Effector memory CD8-positive, alpha-beta T cell (primary cell): ENCODE measurements at places on chromosomes 2 and 18.

DNA sequence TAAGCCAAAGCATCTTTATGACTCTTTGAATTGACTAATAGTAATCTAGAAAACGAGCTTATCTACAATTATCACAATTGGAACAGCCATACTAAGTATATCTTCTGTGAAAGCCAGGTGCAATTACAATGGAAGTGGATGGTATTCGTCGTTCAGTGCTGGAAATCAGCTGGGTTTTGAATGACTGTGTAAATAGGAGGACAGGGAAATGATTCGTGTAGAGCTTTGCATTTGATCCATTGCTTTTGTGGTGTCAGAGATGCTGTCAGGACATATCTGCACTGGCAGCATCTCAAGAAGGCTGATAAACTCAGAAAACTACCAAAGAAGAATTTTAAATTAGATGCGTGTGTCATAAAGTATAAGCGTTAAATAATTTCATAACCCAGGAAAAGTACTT lies 187.1 kb downstream of the ZNF407 start:
- no peak for DNase-seq

DNA sequence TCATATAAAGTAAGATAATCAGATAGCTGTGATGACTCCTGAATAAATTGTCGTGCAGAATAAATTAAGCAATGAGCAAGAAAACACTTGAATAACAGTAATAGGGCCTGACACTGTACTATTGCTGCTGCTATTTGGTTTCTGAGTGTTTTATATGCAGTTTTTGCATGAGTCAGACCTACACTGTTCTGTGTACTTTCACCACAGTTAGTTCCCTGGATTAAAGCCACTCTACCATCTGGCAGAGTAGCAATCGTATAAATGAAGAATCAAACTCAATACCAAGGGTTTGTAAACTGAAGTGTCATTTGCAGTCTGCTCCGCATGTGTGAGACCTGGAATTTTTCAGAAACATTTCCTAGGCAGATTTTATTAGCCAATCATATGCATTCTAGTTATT lies 398.6 kb upstream of the CDH7 start:
- DNase-seq = no peak

DNA sequence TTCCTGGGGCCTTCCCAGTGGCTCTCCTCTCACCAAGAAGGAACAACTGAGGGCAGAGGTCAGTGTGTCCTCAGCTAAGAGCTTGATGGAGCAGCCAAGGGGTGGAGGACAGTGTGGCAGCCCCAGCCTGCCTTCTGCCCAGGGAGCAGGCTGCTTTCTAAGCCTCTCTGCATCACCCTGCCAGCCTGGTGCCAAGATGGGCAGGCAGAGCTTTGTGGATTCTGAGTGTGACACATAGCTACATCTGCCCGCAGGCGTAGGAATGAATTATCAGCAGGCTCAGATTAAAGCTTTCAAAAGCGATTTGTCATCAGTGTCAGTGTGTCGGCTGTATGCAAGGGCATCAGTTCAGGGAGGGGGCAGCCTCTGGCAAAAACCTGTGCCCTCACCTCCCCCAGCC lies 8.7 kb downstream of the MAL start:
- no peak for DNase-seq

DNA sequence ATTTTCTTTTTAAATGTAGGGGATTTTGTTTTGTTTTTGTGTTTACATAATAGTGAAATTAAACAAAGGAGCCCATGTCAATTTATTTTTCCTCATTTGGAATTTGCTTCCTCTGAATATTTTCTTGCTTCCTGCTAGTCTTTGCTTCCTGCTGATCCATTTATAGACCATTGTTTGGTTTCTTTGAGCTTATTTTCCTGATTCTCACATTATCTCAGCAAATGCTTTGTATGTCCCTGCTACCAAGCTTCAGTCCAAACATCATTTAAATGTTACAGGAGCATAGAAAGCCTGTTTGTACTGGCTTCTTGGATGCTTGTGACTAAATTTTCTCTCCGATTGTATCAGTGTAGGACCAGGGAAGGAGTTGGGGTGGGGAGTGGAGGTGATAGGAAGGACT lies 127.3 kb upstream of the IL1R2 start:
- DNase-seq = no peak

DNA sequence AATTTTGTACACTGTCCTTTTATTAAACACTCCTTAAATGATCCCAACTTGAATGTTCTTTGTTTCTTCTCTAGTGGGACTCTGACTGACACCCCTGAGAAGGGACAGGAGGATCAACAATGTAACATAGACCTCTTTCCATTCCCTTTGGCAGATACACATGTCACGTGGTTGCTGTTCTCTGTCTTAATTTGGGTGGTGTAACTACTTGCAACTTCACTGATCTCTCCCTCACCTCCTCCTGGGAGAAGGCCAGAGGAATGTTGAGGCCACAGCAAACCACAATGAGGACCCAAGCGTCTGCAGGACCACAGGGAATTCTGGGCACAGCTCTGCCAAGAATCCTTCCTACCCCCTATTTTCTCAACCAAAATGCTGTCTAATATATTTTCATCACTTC lies 205.6 kb downstream of the RTP5 start:
- DNase-seq = no peak

- no peak for DNase-seq
These were observed 36.0 kb downstream of the SKA1 start for GRCh38 chr18:50410894-50411293.

GRCh38 chr18:29960539-29960938 lies 1082.0 kb downstream of the DSC3 start:
- DNase-seq = no peak

DNA sequence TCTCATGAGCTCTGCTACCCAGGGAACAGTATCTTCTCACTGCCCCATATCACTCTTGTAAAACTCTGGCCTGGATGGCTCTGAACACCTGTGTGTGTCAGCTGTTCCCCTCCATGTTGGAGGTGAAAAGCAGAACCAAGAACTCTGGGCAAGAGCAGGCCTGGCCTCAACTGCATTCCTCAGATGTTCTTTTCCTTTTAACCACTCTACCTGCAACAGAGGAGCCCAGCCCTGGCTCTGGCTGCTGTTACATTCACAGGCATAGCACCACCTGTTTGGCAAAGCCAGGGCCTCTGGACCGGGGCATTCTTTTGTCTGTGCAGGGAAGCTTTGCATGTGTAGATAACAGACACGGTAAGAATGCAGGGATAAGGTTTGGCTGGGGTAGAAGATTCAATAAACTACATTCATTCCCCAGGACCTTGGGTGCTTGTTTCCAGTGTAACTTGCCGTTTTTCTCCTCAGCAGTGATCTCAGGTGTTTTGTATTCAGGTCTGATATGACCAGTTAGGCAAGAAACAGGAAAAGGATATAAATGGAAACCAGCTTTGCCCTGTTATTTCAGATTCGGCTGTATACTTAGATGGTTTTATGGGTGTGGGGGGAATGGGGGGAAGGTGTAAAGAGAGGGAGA lies 95.1 kb downstream of the SPTBN1 start:
- no peak for DNase-seq

GRCh38 chr2:147506889-147507288 lies 337.9 kb upstream of the ACVR2A start:
- DNase-seq = no peak

DNA sequence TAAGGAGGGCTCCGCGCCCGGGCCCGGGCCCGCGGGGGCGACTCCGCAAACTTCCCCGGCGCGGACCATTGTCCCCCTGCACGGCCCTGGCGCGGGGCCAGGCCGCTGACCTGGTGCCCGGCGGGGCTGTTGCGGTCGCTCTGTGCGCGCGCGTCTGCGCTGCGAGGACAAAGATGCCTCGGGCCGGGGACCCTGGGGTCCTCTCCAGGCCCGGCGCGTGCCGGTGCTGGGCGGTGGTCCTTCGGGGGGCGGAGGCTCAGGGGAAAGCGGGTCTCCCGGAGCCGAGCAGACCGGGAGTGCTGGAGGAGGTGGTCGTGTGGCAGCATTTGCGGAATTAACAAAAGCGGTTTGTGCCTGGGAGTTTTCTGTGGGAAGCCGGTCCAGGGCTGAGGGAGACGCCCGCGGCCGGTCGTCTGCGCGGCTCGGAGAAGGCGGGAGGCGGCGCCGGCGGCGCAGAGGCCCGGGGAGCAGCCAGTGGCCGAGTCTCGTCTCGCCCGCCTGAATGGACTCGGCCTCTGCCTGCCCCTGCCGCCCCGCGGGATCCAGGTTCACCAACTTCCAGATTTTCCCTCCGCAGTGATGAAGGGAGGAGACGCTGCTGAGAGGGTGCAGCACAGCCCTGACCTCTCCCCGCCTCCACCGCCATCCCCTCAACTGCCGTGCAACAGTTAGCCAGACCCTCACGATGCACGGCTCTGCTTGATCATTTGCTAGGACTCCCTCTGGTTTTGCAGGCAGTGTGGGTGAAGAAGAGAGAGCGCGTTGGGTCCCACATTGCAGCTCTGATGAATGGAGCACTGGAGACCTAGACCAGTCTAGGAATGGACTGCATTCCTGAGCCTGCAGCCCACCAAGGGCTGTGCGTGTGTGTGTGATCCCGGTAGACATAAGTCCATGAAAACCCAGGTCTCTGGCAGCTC lies 705 bp downstream of the EFR3B start:
- no peak for DNase-seq

GRCh38 chr2:71669628-71670429 lies 216.5 kb downstream of the DYSF start:
- DNase-seq = no peak

DNA sequence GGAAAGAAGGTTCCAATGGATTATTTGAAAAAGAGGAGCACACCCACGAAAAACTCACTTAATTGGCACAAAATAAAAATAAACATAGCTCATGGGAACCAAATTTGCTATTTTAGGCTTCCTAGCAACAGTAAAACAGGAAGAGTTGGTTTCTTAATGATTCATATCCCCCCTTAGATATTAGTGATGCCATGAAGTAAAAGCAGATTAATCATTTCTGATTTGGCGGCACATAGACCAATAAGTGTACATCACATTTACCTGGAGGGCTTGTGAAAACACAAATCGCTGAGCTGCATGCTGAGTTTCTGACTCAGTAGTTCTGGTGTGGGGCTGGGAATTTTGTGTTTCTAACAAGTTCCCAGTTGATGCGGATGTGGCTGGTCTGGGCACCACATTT lies 260.4 kb downstream of the SLC4A3 start:
- no peak for DNase-seq

GRCh38 chr2:18435426-18436037 lies 124.9 kb downstream of the RDH14 start:
- DNase-seq = peak; percentile 1

GRCh38 chr2:202278036-202278760 lies 12.6 kb downstream of the NOP58 start:
- DNase-seq = no peak
